Activated T-cell treated with anti-CD3 and anti-CD28 coated beads for 4 hours (primary cell): ENCODE measurements at places on chromosomes 13 and 19.

GRCh38 chr13:40058757-40059236 lies 403.3 kb downstream of the COG6 start:
- DNase-seq, result no peak

- DNase-seq, result no peak
Observed at GRCh38 chr19:35045667-35046300, 4.3 kb downstream of the HPN start.

- no peak for DNase-seq
Observed at GRCh38 chr19:27920774-27921173, 1292.2 kb downstream of the UQCRFS1 start.

GRCh38 chr13:30313311-30313710 lies 6.0 kb upstream of the KATNAL1 start:
- DNase-seq, result no peak

DNA sequence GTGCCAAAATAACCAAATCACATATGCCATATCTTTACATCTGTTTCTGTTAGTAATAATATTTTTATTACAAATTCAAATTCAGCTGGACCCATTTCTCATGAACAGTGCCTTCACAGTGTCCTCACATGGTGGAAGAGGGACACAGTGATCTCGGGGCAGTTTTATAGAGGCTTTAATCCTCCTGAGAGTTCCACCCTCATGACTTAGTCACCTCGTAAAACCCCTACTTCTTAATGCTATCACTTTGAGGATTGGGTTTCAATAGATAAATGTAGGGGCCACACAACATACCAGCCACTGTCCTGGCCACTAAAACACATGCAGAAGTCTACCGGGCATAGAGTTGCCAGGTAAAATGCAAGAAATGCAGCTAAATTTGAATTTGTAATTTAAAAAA lies 201.5 kb downstream of the MYO16 start:
- no peak for DNase-seq

- DNase-seq, result no peak
Observed at GRCh38 chr13:110965038-110965754, 50.3 kb upstream of the ANKRD10 start.
